ENCODE measurements at places on chromosomes 5 and 9.

DNA sequence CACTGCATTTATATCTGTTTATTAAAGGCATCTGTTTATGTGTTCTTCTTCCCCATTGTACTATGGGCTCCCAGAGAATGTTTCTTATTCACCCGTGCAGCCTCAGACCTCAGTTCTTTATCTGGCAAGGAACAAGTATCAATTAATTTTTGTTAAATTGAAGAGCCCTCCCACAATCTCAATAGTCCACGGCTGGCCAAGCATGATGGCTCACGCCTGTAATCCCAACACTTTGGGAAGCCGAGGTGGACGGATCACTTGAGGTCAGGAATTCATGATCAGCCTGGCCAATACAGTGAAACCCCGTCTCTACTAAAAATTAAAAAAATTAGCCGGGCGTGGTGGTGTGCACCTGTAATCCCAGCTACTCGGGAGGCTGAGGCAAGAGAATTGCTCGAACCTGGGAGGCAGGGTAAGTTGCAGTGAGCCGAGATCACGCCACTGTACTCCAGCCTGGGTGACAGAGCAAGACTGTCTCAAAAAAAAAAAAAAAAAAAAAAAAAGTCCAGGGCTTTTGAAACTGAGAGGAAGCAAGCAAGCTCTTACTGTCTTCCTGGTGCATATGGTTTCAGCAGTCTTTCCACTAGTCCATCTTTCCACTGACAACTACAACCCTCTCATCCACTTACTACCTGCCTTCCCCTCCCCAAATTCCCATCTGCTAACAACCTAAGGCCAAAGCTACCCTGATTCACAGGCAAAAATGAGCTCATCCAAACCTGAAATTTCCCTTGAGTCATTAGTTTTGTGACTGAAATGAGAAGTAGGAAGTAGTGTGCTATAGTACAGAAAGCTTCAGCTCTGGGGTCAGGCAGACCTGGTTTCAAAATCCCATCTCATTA lies 2.3 kb upstream of the HK3 start:
- DNase-seq = no peak

DNA sequence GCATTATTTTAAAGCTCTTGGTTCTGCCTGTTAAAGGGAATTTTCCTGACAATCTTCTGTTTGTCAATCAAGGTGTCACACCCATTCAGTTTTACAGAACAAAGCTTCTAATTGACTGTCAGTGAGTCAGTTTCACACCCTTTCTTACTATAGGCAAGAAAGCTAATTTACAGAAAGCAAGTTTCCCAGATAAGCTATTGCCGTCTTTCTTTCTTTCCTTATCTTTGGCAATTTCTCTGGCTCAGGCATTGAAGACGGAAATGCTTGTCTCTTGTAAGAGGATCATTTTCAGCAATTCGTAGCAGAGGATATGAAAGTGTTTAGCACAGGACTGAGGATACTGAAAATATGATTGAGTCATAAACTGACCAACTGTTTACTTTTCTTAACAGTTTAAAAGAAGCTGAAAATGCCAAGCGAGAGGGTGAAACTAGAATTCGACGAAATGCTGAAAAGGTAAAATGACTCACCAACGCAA lies 27.0 kb downstream of the SPINK5 start:
- DNase-seq = no peak

DNA sequence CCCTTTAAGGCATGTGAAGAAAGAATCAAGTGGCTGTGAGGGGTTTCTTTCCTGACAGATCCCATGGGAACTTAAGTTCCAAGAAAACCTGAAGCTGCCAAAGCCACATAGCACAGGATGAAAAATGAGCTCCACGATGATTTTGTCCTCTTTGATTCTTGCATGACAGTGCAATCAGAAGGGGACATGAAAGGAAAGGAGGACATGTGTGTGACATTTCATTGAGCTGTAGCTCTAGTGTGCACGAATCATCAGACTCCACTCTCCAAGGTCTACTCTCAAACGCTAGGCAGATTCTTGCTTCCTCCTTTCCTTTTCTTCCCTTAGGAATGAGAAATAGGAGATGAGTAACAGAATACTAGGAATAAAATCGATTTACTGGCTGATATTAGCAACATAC lies 142.0 kb downstream of the ZNF608 start:
- DNase-seq = no peak

DNA sequence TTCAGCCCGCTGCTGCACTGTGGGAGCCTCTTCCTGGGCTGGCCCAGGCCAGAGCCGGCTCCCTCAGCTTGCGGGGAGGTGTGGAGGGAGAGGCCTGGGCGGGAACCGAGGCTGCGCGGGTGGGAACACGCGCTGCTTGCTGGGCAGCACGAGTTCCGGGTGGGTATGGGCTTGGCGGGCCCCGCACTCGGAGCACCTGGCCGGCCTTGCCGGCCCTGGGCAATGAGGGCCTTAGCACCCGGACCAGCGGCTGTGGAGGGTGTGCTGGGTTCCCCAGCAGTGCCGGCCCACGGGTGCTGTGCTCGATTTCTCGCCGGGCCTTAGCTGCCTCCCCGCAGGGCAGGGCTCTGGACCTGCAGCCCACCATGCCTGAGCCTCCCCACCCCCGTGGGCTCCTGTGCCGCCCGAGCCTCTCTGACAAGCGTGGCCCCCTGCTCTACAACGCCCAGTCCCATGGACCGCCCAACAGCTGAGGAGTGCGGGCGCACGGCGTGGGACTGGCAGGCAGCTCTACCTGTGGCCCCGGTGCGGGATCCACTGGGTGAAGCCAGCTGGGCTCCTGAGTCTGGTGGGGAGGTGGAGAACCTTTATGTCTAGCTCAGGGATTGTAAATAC lies 1366.4 kb upstream of the NUDT12 start:
- DNase-seq = no peak

GRCh38 chr5:11397549-11397948 lies 506.7 kb downstream of the CTNND2 start:
- DNase-seq = no peak

- no peak for DNase-seq
Measured at GRCh38 chr5:160133071-160133917, 14.0 kb upstream of the PWWP2A start.

GRCh38 chr5:74188351-74189105 lies 452.0 kb downstream of the ENC1 start:
- no peak for DNase-seq

DNA sequence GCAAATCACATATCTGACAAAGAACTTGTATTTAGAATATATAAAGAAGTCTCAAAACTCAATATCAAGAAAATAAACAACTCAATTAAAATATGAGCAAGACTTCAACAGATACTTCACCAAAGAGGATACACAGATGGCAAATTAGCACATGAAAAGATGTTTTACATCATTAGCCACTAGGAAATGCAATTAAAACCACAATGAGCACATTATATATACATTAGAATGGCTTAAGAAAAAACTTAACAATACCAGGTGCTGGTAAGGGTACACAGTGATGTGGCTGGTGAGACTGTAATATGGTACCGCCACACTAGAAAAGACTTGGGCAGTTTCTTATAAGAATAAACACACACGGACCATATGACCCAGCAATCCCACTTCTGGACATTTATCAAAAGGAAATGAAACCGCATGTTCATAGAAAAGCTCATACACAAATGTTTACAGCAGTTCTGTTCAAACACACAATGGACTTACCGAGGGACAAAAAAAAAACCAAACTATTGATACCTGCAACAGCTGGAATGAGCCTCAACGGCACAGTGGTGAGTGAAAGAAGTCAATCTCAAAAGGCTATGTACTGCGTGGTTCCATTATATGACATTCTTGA lies 27.6 kb downstream of the SEMA4D start:
- DNase-seq = peak; percentile 29

DNA sequence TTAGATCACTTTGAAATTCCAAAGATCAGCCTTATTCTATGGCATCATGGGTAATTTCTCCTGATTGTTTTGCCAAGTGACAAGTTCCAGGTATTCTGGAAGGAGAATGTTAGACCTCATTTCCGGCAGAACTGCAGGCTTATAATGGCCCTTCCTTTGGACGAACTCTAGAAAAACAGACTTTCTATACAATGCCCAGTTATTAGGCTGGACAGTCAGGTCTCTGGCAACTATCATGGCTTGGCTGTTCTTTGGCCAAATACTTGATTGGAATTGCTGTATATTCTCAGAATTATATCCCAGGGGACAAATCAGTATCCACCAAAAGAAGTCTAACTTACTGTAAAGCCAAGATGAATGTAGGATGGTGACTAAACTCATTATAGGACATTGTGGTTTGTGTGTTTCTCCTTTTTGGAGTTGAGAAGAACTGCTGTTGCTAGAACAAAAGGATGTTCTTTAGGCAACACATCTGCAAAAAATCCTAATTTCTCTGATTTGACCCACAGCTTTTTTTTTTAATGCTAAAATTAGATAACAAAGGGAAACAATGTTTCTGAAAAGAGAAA lies 69.0 kb downstream of the ADAMTSL1 start:
- DNase-seq = no peak

- no peak for DNase-seq
Measured at GRCh38 chr5:96835791-96836191, 28.0 kb upstream of the ERAP1 start.

GRCh38 chr9:116100711-116101121 lies 52.9 kb upstream of the PAPPA start:
- no peak for DNase-seq

DNA sequence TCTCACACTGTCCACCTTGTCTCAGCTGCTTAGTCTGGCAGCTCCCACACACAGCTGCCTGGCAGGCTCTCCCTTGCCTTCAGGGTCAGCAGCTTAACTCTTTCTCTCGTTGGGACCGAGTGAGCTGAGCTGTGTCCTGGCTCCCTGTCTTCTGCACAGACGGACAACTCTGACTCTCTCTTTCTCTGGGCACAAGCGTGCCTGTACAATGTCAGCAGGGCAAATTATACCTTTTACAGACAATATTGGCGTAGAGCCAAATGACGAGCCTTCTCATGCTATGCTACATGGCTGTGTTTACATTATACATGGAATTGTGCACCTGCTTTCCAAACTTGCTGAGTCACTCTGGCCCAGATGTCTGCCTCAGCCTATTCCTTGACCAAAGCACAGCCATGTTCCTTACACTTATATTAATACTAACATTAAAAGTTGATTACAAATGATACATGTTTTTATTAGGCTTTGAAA lies 188.6 kb downstream of the CYLC2 start:
- DNase-seq = peak; percentile 93

GRCh38 chr9:14863402-14863801 lies 46.8 kb downstream of the FREM1 start:
- DNase-seq = no peak

GRCh38 chr9:73116031-73116430 lies 35.6 kb upstream of the ANXA1 start:
- no peak for DNase-seq

DNA sequence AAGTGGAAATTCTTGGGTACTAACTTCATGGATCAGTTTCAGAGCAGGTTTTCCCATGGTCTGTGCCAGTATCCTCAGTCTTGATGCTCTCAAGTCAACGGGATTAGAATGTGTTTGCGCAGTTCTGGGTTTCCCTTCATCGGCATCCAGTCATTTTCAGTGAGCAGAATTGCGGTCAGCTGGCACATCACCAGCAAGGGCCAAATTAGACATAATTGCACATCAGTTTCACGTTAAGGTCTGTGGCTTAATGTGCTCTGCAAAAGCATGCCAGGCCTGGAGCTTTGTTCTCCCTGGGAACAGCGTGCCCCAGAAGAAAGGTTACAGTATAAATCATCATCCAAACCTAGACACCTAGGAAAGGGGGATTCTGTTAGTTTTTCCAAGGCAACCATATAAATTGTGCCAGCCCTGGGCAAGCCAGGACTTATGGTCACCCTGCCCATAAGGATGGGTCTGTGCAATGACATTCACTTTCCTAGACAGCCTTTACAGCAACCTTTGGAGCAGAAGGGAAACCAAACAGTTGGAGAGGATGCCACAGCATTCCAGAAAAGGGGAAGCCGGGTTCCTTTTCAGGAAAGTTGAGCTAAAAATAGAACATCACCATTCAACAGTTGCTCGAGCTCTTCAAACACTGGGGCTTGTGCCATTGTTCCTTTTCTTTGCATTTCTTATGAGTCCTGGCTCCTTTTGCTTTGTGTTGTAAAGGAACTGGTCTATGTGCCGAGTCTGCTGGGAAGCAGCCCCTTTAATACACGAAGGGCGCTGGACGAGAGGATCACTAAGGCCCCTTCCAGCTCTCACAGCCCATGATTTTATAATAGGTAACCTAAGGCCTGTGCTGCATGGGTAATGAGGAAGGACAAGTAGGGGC lies 23.1 kb downstream of the IQGAP2 start:
- DNase-seq = no peak

- peak; percentile 29 for DNase-seq
Measured at GRCh38 chr9:27538647-27539046, 9.0 kb upstream of the MOB3B start.

- no peak for DNase-seq
Measured at GRCh38 chr5:171837522-171837921, 51.9 kb downstream of the SMIM23 start.

DNA sequence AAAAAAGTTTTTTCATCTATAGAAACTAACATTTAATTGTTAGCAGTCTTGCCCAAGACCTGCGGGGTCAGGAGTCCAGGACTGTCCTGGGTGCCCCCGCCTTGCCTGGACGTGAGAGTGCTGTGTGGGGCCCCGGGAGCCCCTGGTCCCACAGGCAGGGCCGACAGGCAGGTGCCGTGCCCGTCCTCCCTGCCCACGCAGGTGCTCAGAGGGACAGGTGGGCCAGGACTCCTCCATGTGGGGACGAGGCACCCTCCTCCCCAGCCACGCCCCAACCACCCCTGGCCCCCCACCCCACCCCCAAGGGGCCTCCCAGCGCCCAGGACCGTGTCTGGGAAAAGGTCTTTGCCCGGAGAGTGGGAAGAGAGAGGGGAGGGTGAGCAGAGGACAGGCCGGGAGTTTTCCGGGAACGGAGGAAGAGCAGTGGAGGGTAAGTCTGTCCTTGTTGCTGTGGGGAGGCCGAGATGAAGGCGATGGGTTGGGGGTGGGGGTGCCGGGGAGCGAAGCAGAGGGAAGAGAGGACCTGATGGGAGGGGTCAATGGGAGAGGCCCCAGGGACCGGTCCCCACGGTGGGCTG lies 2.7 kb upstream of the LCN12 start:
- DNase-seq = peak; percentile 10

- no peak for DNase-seq
Measured at GRCh38 chr9:137279741-137280473, 2.4 kb downstream of the TOR4A start.

DNA sequence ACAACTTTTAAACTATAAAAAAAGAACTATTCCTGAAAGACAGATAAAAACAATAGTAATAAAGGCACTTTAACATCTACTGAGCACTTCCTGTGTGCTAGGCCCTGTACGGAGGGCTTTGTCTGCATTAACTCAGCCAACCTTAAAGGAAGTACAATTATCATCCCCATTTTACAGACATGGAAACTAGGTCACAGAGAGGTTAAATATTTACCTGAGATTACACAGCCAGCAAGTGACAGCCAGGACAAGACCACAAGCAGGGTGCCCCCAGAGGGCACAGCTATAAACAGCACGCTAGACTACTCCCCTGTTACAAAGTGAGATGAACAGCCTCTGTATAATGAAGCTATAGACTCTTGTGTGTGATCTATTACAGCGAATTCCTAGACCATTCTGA lies 25.5 kb downstream of the DDX31 start:
- DNase-seq = no peak

GRCh38 chr9:105912863-105913516 lies 218.6 kb downstream of the TMEM38B start:
- DNase-seq = no peak
